Activated CD4-positive, alpha-beta T cell treated with anti-CD3 and anti-CD28 coated beads, Interleukin-2, amount 50 U/mL, for 4 hours (primary cell): ENCODE measurements at places on chromosomes 1 and 21.

- no peak for DNase-seq
Observed at GRCh38 chr1:24047110-24047477, 64.8 kb downstream of the MYOM3 start.

DNA sequence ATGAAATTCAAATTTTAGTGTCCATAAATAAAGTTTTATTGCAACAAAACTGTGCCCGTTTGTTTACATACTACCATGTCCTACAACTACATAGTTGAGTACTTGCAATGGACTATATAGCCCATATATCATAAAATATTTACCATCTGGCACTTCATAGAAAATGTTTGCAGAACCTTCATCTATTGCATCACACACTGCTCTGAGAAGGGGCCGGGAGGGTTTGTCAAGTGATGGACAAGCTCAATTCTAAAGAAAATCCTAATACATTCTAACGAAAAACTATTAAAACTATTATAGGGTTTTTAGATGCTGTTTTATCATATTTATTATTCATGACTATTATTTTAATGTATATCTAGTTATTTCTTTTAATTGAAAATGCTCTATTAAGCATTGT is 35.9 kb downstream of the RGSL1 start:
- no peak for DNase-seq

- DNase-seq: no peak
Observed at GRCh38 chr1:38243106-38243505, 196.5 kb upstream of the POU3F1 start.

DNA sequence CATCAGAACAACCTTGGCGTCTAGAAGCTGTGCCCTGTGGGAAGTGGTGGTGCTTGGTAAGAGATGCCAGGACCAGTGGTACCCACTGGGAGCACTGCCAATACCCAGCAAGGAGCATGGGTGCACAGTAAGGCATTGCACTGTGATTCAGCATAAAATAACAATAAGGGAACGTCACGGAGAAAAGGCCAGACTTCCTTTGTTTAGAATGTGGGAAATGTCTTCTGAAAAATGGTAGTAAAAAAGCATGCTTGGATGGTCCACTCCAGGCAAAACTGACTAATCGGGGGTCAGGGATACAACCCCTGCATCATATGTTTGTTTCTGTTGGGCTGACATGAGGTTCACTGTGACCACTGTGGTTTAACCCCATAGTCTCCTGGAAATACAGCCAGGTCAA is 14.7 kb downstream of the METTL18 start:
- no peak for DNase-seq

DNA sequence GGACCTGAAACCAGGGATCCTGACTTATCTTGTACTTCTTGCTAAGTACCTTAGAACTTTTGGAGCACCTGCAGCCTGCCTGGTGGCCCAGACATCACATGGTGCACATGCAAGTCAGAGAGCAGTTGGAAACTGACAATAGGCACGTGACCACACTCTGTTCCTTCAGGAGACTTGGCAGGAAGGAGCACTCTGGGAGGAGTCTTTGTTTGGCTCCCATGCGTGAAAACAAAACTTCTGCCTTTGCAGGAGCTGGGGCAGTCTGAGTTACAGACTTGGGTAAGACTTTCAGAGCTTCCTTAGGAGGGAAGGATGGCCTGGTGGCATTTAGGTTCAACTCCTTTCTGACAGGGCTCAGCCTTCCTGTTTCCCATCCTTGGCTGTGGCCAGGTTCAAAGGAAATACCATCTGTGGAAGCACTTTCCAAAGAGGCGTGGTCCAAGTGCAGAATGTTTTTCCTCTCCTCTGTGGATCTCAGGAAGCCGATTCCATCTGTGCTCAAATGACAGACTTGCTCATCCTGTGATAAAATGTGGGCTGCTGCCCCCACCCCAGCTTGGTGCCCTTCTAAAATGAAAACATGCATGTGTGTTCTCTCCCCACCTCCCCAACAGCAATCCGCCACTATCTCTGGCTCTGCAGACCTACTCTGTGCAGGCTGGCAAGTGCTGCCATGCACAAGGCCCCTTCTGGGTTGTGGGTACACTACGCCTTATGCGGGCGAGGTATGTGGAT is 14.1 kb upstream of the ZNF436 start:
- no peak for DNase-seq
